PC-9 (cell line): ENCODE measurements at places on chromosomes 12 and 14.

- DNase-seq: peak; percentile 7
Observed at GRCh38 chr14:69812711-69813110, 15.7 kb upstream of the SLC10A1 start.

GRCh38 chr14:50452296-50452695, 55.6 kb upstream of the CDKL1 start:
- no peak for DNase-seq

DNA sequence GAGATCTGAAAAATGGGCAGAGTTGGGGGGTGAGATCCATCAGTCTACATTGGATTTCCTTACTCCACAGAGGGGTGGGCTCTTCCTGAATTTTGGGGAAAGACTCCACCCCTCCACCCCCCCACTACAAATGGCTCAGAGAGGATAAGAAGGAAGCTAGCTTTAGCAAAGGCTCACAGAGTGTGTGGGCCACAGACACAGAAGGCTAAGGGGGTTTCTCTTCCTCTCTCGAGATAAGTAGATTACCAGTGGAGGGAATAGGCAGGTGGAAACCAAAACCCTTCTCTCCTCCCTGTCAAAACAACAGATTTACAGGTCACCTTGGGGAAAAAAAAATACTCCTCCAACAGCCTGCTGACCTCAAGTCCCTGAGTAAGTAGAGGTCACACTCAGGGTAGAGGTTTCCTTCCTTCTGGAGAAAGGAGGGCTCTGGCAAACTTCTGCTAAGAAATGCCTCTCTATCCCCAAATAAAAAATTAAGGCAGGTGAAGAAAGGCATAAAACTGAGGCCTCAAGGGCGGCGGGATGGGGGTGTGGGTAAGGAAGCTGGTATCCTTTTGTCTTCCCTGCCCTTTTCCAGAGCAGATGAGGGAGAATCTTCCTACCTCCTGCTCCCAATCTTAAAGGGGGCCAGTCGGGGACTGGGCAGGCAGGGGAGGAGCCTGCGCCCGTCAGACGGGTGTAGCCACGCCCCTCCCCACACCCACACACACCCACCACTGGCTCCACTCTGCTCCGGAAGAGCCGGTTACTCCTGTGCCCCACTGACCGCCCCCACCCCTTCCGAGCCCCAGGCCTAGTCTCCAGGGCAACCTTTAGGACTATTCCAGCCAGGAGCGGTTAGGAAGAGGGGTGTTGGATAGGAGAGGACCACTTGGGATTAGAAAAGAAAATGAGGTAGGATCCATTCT, 1.9 kb upstream of the BAZ2A start:
- DNase-seq: peak; percentile 62

- DNase-seq: no peak
Observed at GRCh38 chr12:16370096-16370495, 22.7 kb downstream of the MGST1 start.
